ENCODE measurements at places on chromosomes 2 and 18. TPM values are rescaled to one million over a fixed set of nuclear protein-coding genes. Genes with fewer than 3 reads are reported as not detected.

DNA sequence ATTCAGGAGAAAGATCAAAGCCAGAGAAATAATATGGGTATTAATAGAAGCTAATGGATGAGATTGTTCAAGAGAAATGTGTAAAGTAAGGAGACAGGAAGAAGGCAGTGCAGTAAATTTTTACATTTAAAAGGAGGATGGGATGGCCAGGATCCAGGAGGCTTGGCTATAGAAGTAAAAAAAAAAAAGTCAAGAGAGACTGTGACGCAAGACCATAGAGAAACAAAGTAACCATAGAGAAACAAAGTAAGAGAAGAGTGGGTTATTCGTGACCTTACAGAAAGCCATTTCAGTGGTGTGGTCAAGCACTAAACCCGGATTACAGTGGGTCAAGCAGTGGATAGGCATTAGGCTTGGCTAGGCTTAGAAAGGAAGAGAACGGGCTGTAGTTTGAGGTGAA is 10.5 kb upstream of the FAM171B start:
- DNase-seq = peak; percentile 22

The PARD3B gene
- polyA plus RNA-seq = 8.0 TPM

The DSEL gene
- polyA plus RNA-seq = 21.4 TPM

The DYSF gene
- 53.5 TPM for polyA plus RNA-seq

- DNase-seq = no peak
Observed at GRCh38 chr2:235224410-235224809, 269.4 kb upstream of the AGAP1 start.

The GLS gene
- polyA plus RNA-seq = 95.7 TPM

The SPEG gene
- 164 TPM for polyA plus RNA-seq

- DNase-seq = no peak
Observed at GRCh38 chr18:5066380-5066977, 130.6 kb downstream of the AKAIN1 start.

The CYTIP gene
- polyA plus RNA-seq = 0.43 TPM

GRCh38 chr2:238791354-238791753 is 56.5 kb upstream of the TWIST2 start:
- DNase-seq = no peak

GRCh38 chr2:45683292-45683691 is 31.8 kb downstream of the PRKCE start:
- no peak for DNase-seq

DNA sequence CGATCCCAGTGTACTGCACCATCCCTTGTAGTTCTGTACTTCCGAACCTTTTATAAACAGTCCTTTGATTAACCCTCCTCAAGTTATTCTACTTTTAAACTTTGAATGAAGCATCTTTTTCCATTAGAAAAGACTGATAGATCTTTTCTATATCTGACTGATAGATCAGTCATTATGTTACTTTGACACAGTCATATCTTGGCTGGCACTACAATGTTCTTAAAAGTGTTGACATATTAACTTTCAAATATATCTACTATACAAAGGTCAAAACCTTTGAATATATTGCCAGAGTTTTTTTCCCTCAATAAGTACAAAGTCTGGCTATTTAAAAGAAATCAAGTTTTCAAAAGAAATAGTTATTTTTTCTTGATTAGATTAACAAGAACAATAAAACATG is 35.4 kb upstream of the NABP1 start:
- no peak for DNase-seq

DNA sequence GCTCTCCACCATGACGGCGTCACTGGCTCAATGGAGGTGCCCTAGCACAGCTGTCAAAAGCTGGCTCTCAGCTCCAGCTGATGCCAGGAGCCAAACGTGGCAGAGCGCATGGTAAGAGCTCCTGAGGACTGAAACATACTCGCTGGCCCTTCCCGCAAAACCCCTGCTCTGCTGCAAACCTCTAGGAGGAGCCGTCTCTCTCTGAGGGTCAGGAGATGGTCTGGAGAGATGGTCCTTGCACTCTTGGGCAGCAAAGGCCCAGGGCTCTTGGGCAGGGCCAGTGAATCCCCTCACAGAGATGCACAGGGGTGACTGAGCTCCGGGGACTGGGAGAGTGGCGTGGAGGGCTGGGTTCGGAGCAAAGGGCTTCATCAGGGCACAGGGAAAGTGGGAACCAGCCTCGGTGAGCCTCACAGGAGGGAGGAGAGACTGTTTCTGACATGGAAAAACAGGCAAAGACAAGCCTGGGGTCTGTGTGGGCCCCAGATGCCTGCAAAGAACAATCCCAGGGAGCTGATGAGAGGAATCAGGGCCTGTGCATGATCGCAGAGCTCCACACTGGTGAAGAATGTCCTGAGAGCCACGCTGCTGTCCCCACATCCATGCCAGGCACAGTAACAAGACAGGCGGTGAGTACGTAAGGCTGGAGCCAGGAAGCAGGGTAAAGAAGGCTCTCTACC is 17.2 kb downstream of the SNORC start:
- DNase-seq = no peak

DNA sequence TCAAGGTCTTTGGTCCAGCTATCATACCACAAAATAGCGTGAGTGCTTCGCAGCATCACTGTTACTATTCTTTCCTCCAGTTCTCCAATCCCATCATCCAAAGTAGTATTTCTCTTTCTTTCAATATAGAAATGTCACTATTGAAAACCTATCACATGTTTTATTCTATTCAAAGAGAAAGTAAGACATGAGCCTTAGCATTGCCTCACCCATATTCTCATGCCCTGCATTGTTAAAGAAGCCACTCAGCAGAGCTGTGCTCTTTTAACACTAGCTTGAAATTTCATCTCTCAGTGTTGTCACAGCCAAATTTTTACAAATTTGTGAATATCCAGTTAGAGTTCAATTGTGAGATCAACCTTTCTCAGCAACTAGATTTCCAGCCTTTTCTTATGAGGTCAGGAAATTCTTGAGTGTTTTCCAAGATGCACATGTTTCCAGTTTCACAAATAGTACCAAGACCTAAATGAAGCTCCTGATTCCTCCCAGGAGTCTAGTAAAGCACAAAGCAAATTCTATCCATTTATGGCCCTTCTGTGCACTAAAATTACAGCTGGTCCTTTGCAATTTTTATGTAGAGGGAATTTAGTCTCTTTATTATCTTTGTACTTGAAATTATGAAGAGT is 343.7 kb downstream of the SPAG16 start:
- peak; percentile 2 for DNase-seq

GRCh38 chr2:170885130-170885791 is 43.8 kb upstream of the GORASP2 start:
- DNase-seq = no peak

- DNase-seq = no peak
Observed at GRCh38 chr2:167928434-167928833, 319.0 kb downstream of the STK39 start.

The KIAA2012 gene
- polyA plus RNA-seq = 0.36 TPM

DNA sequence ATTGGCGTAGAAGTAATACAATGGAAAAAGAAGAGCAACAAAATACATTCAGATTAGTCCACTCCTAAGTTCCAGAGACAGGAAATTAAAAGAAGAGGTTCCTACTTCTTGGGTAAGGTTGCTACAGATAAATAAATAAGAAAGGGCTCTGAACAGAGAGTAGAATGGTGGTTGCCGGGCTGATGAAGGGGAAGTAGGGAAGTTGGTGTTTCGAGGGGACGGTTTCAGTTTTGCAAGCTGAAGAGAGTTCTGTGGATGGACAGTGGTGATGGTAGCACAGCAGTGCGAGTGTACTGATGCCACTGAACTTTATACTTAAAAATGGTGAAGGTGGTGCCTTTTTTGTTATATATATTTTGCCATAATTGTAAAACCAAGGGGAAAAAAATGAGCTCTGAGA is 48.2 kb downstream of the CABYR start:
- DNase-seq = no peak

- peak; percentile 15 for DNase-seq
Observed at GRCh38 chr18:12593866-12594265, 64.0 kb downstream of the SPIRE1 start.

DNA sequence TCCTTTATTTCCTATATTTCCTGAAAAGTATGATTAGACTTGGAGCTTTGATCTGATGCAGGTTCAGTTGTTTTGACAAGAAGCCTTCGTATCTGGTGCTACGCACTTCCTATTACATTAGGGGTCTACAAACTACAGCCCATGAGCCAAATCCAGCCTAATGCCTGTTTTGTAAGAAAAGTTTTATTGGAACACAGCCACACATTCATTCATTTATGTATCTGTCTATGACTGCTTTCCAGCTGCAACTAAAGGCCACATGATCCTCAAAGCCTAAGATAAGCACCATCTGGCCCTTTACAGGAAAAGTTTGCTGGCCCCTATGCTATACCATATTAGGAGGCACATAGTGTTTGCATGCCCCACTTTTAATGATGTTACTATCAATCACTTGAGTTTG is 26.0 kb downstream of the EIF2AK3 start:
- DNase-seq = no peak

The STPG4 gene
- not detected for polyA plus RNA-seq

DNA sequence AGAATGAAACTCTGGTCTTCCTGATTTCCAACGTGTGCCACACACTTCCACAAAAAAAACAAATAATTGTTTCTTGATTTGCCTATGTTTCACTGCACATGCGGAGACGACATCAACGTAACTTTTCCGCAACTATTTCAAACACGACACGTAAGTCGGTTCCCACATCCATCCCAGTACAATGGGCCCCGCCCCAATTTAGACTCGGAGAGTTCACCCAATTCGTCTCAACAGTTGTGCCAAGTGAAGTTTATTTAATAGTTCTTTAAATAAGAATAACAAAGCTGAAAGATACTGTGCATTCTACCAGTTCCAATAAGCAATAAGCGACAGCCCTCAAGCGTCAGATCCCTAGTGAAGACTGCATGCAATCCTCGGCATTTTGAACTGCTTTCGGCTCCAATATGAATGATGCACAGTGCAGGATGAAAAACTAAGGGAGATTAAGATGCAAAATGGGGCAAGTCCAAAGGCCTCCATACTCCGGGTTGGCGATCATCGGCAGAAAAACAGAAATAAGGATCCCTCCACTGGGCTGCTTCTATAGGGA is 664 bp downstream of the CCT4 start:
- DNase-seq = no peak

The IL1RN gene
- 3.0 TPM for polyA plus RNA-seq

GRCh38 chr2:241041589-241042158 is 43.3 kb downstream of the SNED1 start:
- DNase-seq = no peak

- no peak for DNase-seq
Observed at GRCh38 chr2:118973542-118973951, 31.6 kb downstream of the MARCO start.

The GALNT14 gene
- 2.8 TPM for polyA plus RNA-seq

DNA sequence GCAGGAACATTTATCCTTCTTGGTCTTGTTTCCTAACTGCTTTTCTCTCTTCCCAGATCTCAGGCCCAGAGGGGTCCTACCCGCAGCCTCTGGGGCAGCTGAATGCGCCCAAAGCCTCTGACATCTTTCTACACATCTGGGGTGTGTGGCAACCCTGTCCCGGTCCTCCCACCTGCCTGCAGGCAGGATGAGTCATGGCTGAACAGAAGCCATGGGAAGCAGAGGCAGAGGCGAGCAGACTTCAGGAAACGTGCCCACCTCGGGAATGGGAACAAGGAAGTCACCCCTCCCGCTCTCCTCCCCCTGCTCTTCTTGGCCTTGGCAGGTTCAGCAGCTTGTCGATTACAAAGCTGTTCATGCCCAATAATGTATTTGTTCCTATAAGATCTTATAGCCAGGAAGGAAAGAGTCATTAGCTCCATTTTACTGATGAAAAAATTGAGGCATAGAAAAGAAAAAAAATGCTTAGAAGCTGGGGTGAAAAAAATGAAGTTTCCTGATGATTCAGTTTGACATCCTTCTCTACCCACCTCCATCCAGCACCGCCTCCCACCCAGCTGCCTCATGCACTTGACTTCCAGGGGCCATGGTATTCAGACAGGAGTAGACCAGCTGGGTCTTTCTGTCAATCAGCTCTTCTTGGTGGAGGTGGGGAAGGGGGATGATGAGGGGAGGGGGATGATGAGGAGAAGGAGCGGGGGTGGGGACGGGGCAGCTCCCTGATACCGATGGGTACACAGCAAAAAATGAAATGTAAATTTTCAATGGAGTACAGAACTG is 10.4 kb upstream of the KCNF1 start:
- no peak for DNase-seq

- DNase-seq = no peak
Observed at GRCh38 chr18:76465630-76466409, 29.2 kb downstream of the ZNF516 start.

DNA sequence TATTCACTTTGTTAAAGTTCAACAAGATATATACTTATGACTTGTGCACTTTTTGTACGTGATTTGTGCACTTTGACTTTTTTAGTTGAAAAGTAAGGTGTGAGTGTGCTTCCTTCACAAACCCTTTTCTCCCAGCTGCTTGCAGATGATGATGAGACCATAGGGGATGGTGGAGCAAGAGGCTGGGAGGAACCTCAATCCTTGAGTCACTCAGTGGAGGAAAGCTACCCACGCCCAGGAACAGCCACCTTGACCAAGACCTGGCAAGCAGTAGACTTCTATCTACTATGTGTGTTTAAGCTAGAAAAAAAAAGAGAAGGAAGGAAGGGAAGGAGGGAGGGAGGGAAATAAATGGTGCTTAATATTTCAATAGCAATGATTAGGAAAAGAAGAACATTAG is 25.2 kb upstream of the TAF1B start:
- no peak for DNase-seq

The KCNG2 gene
- polyA plus RNA-seq = 0.43 TPM

GRCh38 chr2:177970670-177971454 is 101.7 kb downstream of the PDE11A start:
- no peak for DNase-seq

DNA sequence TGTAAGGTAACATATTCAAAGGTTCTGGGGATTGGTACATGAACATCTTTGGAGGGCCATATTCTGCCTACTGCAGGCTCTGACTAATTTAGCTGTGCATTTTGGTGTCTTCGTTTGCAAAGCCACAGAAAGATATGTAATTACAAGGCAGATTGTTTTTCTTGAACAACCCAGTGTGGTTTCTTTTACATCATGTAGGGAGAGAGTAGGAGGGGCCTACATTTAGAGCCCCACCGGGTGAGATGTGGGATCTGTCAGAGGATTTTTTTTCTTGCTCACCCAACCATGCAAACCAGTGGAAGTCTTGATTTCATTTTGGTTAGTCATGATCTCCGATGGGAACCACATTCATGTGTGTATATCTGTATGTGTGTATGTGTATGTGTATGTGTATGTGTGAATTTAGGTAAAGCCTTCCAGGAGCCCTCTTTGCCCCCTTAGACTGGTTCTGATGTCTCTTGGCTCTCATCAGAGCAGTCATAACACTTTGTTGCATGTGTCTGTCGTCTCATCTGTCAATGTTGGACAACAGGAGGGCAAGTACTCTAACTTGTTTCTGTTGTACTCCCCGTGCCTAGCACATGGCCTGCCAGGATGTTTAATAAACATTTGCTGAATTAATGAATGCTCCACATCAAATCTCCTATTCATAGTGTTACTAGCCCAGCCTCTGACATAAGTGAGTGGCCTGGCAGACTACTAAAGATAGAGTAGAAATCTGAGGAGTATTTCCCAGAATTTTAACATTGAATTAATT is 239.9 kb downstream of the MTX2 start:
- no peak for DNase-seq
